ENCODE measurements at places on chromosomes 1 and 21.

DNA sequence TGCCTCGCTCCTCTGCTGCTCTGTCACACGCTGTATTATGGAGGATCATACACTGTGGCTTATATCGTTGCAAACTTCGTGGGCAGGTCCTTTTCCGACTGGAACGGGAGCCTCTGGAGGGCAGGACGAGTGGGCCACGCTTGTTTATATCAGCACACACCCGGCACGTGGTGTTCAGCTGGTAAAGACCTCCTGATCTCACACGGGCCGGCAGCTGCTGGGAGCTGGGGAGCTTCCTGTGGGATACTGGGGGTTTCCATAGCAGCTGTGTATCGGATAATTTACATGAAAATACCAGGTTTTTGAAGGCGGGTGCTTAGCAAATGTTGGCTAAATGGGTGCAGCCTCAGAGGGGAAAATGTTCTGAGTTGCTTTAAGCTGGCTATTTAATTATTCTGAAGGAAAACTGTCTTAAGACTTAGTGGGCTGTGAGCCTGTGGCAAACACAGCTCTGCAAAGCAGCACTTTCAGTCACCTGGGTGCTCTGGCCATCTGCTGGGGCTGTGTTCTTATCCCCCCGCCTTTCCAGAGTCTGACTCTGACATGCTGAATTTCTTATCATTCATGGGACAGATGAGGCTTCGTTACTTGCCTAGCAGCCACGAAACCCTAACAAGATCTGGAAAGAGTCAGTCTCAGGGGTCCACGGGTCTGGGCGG, 103.6 kb upstream of the GCLM start:
- DNase-seq: no peak

GRCh38 chr1:112004076-112004475, 14.6 kb upstream of the KCND3 start:
- DNase-seq: no peak

- DNase-seq: no peak
Observed at GRCh38 chr21:43361493-43362296, 65.2 kb downstream of the SIK1 start.

- DNase-seq: no peak
Observed at GRCh38 chr1:216984536-216984935, 261.3 kb upstream of the ESRRG start.

DNA sequence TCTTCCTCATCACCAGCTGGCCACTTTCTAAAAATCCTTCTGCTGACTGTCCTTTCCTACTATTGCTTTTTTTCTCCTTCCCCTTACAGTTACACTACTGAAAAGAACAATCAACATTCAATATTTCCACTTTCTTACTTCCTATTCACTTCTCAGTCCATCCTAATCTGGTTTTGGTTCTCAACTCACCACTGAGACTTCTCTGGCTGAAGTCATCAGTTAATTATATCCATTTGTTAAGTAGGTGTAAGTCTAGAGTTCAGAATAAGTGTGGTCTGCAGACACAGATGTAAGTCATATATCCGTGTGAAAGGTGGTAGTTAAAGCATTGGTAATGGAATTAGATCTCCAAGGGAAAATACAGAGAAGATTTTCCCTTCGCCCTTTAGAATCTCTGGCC, 21.4 kb downstream of the PEA15 start:
- DNase-seq: no peak

DNA sequence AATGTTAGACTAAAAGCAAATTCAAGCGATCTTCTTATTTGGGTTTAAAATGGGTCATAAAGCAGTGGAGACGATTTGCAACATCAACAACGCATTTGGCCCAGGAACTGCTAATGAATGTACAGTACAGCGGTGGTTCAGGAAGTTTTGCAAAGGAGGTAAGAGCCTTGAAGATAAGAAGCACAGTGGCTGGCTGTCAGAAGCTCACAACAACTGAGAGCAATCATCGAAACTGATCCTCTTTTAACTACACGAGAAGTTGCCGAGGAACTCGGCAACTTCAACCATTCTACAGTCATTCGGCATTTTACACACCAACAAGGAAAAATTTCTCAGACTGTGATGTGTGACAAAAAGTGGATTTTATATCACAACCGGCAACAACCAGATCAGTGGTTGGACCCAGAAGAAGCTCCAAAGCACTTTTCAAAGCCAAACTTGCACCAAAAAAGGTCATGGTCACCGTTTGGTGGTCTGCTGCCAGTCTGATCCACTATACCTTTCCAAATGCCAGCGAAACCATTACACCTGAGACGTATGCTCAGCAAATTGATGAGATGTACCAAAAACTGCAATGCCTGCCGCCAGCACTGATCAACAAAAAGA, 47.9 kb downstream of the ASH1L start:
- DNase-seq: peak; percentile 83

GRCh38 chr1:216836316-216836715, 113.1 kb upstream of the ESRRG start:
- no peak for DNase-seq

- DNase-seq: no peak
Observed at GRCh38 chr1:229848752-229849677, 218.0 kb upstream of the GALNT2 start.

DNA sequence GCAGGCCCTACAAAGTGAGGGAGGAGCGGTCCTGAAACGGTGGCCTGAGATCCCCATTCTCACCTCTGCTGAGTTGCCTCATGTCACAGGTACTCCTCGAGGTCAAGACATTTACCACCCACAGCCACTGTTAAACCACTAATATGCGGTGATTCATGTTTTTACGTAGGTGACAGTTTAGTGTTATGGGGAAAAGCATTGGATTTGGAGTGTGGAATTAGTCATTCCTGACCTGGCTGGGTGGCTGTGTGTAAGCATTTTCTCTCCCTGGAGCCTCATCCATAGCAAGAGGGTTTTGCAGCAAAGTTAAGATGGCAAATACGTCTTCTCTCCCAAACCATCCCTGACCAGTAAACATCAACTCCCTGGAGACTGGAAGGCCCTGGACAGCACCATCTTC, 57.8 kb upstream of the KCNJ6 start:
- no peak for DNase-seq

DNA sequence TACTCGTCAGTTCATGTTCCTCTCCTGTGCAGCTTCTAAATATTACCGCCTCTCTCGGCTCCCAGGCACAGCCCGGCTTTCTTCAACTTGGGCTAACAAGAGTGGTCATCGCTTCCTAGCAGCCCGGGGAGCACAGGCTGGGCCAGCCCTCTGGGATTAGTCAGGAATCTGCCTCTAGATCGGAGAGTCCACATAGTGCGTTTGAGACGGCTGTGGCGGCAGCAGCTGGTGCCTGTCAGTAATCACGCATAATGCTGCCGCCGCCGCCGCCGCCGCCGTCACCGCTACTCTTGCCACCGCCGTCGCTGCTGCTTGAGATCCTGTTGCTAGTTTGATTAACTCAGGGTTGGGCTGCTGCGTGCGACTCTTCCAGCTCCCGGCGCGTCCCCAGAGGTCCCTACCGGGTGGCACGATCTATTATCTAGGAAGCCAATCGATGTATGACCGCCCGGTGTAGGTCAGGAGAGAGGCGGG, at the start of gene RXRG:
Gene RXRG, minus strand, starts transcription at position 230 of the 474 bp plus-strand sequence. CDS start 233 bp downstream, outside the sequence.
- DNase-seq: no peak

- DNase-seq: no peak
Observed at GRCh38 chr1:244341455-244342450, 110.0 kb downstream of the ADSS2 start.
